ENCODE measurements at places on chromosomes 4 and X.

GRCh38 chr4:93825551-93826216 lies 2.9 kb upstream of the ATOH1 start:
- DNase-seq = no peak

- DNase-seq = peak; percentile 80
Observed at GRCh38 chr4:7843831-7844593, 95.6 kb downstream of the AFAP1 start.

DNA sequence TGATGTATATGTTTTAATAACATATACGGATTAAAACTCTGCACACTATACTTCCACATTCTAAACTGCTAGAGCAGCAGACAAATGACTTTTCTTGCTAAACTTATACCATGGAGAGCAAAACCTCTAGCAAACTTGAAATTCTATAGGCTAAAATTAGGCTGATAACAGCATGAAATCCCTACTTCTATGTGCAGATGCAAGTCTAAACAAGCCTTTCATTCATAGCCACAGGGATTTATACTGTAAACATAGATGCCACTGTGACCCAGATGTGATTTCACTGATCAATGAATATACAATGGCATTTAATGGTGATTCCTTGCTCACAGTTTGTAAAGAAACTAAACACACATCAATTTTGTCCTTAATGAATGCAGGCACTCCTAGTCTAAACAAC lies 151.0 kb downstream of the ANTXR2 start:
- no peak for DNase-seq

DNA sequence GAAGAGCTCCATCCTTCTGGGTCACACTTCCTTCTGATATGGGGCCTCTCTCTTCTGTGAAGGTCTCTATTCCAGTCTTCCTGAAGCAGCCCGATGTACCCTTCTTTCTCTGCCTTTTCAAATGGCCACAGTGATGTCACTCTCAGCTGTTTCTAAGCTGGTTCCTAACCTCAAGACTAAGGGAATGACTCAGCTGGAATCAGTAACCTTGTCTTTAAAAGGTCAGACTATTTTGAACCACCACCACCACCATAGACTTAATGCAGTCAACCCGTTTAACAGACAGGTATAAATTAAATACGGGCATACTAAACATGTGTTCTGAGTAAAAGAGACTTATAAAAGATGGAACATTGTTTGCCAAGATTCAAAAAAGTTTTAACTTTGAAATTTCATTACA lies 121.0 kb downstream of the PPA2 start:
- DNase-seq = no peak

DNA sequence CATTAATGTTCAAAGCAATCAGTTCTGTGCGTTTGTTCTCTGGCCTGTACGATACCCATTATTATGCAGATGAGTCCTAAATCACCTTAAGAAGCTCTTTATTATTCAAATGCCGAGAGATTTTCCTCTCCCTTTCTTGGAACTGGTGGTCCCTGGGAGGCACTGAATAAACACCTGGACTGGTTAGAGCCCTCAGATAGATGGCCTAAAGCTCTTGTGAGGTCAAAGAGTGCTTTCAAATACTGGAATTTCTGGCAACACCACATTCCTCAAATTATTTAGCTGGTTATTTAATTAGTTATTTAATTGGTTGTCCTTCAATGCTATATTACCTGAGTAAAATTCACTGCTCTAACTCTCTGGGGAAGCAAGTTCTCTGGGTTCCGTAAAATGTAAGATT lies 3.0 kb downstream of the ARHGEF38 start:
- peak; percentile 45 for DNase-seq

DNA sequence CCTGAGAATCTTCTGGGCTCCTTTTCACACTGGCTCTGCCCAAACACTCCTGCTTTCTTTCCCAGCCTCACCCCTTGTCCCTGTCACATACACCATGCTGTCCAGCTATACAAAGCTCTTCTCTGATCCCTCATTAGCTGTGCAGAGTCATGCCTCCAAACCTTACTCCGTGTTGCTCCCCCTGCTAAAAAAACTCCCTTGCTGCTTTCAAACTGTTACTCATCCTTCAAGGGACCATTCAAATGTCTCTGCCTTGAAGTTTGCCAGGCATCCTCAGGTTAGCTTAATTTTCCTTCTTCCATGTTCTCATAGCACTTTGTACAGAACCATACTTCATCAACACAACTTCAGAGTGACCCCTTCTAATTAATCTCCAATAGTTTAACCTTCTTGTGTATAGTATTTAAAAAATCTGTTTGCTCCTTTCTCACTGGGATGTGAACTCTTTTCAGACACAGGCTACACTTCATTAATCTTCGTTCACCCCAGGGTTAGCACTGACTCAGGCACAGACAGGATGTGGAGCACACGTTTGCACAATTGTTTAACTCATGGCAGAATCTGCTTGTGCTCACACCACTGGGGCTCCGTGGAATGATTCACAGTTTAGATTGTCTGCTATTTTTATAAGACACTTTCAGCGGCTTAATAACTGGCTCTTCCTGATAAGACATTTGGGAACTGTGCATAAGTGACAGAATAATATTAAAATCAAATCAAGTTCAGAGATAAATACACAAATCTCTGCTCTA lies 21.4 kb upstream of the SEL1L3 start:
- no peak for DNase-seq

DNA sequence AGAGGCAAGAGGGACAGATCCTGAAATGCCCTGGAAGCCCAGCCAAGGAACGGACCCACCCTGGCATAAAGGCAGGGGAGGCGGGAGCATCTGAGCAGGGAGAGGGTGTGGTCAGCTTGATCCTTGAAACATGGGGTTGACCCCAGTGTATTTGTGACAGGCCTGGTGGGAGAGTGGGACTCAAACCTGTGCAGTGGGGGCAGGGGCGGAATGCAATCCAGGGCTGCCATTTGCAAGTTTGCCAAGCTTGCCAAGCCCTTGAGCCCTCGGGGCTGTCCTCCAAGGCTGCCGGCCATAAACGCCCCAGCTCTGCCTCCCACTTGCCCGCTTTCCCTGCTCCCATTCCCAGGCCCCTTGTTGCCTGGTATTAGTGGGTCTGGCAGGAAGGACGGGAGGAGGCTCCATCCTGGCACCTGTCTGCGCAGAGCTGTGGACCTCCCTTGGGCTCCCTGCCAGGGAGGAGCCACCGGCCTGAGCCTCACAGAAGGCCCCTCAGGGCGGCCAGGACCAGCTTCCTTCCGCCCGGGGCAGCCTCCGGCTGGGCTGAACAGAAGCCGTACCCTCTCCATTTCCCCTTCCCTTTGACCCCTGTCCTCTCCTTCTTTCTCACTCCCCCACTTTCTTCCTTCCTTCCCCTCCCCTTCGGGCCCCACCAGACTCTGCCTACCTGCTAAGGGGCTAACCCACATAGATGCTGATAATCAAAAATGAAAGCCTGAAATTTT lies 661 bp downstream of the S100P start:
- no peak for DNase-seq

DNA sequence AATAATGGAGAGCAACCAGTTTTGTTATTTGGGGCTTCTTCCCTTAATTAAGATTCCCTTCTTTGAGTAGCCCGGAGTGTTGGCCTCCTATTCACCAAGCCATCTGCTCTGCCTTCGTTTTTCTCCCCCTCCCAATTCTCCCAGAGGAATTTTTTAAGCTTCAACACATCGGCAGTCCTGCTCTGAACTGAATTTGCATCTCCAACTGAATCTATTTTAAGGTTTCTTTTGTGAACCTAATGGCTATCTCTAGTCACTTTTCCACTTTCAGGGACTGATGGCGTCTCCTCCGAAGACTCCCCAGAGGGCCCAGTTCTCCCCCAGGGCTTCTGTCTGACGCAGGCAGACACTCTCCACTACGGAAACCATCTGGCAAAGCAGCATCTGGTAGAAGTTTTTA lies 280.2 kb downstream of the ADGRA3 start:
- no peak for DNase-seq

GRCh38 chr4:37615720-37616063 lies 70.5 kb downstream of the RELL1 start:
- no peak for DNase-seq

- no peak for DNase-seq
Observed at GRCh38 chrX:142296421-142296820, 91.3 kb upstream of the MAGEC2 start.

DNA sequence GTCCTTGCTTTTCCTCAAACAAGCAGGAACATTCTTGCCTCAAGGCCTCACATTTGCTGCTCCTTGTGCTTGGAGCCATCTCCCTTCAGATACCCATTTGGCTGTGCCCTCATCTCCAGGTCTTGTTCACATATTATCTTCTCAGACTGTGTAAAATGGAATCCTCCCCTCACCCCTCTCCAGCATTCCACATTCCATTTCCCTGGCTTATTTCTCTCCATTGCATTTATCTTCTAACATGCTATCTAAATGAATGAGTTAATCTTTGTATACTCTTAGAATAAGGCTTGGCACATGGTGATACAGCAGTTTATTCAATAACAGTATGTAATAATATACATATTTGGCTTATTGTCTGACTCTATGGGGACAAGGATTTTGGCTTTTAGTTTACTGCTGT lies 8.8 kb upstream of the GALNT7 start:
- no peak for DNase-seq

DNA sequence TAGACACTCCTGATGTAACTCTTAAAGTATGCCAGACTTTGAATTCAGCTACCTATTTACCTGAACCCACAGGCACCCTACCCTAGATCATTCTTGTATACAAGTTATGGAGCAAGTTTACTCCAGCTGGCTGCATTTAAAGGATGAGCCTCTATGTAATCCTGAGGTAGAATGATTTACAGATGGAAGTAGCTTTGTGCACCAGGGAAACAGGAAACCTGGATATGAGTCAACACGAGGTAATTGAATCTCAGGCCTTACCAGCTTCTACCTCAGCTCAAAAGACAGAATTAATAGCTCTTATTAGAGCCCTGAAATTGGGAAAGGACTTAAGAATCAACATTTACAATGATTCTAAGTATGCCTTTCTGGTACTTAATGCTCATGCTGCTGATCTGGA lies 119.8 kb downstream of the AGTR2 start:
- no peak for DNase-seq

- DNase-seq = no peak
Observed at GRCh38 chr4:2365054-2365912, 53.2 kb downstream of the ZFYVE28 start.

DNA sequence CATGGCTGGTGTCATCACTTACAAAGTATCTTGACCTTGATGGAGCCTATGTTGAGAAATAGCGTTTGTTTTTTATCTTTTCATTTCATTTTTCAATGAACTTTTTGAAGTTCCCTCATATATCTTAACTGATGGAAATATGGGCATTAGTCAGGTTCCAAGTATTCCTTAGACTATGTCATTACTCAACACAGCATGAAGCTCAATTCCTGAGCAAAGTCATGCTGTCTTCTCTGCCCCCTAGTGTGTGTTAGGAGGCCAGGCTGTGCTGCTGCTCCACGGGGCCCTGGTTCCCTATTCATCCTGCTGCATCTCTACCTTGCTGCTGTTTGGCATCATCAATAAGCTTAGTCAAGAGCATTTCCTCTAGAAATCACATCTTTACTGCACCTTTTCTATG lies 40.9 kb downstream of the GPR143 start:
- DNase-seq = no peak

DNA sequence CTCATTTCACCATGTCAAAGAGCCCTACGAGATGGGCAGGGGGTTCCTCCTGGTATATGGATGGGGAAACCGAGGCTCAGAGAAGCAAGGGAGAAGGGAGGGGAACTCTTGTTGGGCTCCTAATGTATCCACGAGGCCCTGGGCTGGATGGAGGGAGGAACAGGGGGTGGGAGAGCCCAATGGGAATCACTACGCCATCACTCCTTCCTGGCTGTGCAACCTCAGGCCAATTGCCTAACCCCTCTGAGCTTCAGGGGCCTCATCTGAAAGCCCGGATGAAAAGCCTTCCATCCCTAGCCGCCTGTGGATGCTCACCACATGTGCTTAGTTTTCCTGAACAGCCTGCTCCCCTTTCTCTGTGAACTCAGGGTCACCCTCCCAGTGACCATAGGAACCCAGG lies 57.8 kb downstream of the PPP2R2C start:
- no peak for DNase-seq

GRCh38 chrX:48960291-48960690 lies 2.9 kb upstream of the OTUD5 start:
- DNase-seq = no peak

- no peak for DNase-seq
Observed at GRCh38 chrX:70470850-70471289, 26.2 kb downstream of the DLG3 start.

DNA sequence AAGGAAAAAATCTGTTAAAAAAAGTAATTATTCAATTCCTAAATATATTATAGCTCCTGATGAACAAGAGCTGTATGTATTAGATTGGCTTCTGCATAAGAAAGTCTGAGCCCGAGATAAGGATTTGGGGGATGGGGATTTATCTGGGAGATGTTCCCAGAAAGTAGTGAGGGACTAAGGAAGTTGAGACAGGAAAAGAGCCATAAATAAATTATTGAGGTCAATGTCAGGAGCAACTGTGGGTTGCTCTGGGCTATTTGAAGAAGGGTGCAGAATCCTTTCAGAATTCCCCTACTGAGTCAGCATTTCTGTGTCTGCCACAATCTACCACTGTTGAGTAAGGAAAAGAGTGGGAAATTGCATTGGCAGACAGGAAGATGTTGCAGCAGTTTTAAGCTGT lies 3.1 kb upstream of the TDO2 start:
- no peak for DNase-seq

- no peak for DNase-seq
Observed at GRCh38 chrX:2261831-2262667, 238.7 kb downstream of the DHRSX start.

DNA sequence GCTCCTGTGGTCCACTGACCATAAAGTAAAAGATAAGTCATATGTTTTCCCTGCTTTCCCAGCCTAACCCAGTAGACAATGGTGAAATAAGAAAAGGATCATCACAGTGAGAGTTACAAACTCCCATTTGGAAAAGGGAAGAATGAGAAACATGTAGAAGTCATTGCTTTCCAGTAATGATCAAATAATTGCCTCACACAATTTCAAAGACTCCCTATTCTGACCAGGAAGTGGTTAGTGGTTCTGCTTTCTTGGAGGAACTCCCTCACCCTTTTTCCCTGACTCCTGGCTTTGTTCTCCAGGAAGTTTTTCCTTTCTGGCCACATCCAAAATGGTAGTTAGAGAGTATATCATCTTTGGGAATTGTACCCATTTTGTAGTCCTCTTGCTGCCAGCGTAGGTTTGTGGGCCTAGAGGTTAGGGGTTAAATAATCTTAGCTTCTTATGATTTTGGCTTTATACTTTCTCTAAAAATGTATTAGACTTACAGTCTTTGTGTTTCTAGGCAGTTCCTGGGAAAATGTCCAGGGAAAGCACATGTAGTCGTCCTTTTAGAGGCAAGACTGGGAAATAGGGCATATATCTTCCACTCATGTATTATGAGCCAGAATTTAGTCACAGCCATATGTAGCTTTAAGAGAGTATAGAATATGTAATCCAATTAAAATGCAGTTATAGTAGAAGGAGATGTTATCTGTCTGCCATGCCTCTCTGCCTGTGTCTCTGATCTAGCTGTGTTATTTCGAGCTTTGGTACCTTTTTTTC lies 10.5 kb downstream of the VAMP7 start:
- no peak for DNase-seq

DNA sequence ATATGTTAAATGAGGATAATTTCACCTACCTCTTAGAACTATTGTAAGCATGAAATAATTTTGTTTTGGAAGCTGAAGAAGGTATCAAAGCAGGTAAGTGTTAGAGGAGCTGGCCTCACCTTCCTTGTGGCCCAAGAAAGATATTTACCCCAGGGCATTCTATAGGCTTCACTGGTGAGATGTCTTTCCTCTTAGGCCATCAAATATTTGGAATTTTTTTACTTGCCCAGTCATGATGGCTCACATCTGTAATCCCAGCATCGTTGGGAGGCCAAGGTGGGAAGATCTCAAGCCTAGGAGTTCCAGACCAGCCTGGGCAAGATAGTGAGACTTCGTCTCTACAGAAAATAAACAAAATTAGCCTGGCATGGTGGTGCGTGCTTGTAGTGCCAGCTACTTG lies 6.1 kb upstream of the SMS start:
- DNase-seq = no peak
